ENCODE measurements at places on chromosomes 12 and 14.
A peak's percentile ranks its signal among the peaks of the same experiment; 100 is the strongest.

GRCh38 chr12:114406316-114406983 lies 506 bp upstream of the TBX5 start:
- peak; percentile 16 for DNase-seq

DNA sequence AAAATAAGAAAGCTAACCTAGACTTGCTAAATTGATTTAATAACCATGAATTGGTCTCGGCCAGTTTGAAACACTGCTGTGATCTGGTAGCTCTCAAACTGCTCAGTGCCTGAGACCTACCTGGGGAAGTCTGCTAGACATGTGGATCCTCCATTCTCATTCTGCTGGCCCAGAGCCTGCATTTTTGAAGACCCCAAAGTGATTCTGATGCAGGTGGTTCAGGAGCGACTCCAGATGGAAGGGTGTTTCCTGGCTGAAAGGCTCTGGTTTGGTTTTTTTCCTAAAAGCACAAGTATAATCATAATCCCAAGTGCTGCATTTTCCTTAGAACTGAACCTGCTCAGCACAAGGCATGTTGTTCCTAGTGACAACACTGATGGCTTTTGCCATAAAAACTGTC lies 159.5 kb downstream of the ZNF664 start:
- DNase-seq = no peak

DNA sequence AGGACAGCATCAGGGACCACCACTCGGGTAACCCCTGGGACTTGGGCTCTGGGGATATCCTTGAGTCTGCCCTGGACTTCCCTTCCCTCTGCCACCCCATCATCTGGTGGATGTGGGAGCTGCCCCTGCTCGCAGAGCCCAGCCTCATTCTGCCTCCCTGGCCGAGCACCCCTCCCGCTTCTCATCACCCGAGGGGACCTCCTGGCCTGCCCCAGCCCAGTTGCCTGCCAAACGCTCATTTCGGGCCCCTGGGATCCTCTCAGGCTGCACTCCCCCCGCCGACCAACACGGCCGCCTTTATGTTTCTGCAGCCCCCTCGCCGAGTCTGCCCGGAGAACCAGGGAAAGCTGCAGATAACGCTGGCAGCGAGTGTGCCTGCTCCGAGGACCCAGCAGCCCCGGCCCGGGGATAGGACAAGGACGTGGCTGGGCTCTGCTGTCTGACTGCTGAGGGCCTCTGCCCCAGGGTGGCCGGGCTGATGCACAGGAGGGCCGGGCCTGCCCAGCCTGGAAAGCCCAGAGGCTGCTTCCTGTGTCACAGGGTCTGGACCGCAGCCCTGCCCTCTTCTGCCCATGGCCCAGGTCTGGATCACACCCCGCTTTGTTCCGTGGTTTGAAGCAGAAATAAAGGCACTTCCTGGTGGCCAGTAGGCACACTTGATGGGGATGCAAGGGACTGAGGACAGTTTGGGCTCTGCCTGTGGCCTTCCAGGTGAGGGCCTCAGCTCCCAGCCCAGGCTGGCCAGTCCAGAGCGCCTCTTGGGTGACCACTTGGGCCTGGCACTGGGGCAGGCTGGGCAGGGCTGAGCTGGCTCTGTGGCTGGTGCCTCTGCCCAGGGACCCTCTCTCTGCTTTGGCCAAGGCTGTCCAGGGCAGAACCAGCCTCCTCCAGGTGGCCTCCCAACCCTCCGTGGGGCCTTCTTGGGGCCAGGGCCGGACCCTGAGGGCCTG lies 4.9 kb upstream of the EXOC3L4 start:
- DNase-seq = no peak

GRCh38 chr14:85276979-85277228 lies 253.0 kb upstream of the FLRT2 start:
- DNase-seq = no peak

- no peak for DNase-seq
These were observed 15.1 kb downstream of the TUNAR start for GRCh38 chr14:95891742-95892141.

- DNase-seq = peak; percentile 25
These were observed 329.6 kb downstream of the TMTC2 start for GRCh38 chr12:83016218-83016835.

- DNase-seq = no peak
These were observed 36.3 kb upstream of the PDZRN4 start for GRCh38 chr12:41151793-41152192.

DNA sequence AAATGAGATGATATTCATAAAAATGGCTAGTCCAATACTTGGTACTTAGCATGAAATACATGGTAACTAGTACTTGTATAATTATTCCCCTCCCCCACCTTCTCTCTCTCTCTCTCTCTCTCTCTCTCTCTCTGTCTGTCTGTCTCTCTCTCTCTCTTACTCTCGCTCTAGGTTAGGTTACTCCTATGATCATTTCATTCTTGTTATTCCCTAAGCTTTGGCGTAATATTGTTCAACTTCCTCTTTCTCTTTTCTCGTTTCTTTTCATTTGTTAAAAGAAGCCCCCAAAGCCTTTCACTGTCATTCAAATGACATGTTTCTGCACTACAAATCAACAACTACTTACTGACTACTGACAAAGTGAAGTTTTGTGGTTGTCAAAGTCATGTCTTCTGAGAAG lies 89.8 kb downstream of the GRIP1 start:
- no peak for DNase-seq

- DNase-seq = no peak
These were observed 60.0 kb upstream of the ELK3 start for GRCh38 chr12:96134200-96134599.

GRCh38 chr12:12098691-12099015 lies 27.9 kb downstream of the BCL2L14 start:
- DNase-seq = no peak

GRCh38 chr12:121976950-121977349 lies 44.7 kb upstream of the BCL7A start:
- DNase-seq = no peak
